Fibroblast of lung (primary cell): ENCODE measurements at places on chromosomes 2 and 18.
A peak's percentile ranks its signal among the peaks of the same experiment; 100 is the strongest.

DNA sequence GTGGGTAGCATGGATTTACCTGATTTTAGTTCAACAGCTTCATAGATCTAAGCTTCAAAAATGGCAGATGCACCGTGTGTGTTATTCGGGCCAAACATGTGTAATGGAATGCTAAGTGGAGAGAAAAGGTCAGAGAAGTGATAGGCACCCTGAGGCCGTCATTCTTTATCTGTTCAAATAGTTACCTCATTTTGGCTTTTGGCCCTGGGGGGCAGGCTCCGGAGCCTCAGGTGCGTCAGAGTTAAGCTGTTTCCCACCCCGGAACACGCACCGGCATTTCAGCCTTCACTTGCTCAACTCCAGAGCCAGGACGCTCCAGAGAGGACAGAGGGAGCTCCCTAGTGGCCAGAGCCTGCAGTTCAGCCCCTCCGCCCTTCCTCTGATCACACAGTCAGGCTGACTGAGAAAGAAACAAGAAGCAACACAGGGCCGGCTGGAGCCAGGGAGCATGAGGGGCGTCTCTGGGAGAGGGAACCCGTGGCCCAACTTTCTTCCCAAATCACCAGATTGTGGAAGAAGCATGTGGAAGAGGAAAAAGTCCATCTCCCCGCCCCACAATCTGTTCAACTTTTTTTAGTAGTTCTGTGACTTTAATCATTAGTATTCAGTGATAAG lies 135.2 kb upstream of the EPC2 start:
- no peaks in the 10 kb centered on the region for H3K36me3 ChIP-seq
- DNase-seq: peak; percentile 80
- H3K27me3 ChIP-seq: no peaks in the 10 kb centered on the region
- no peak overlapping the region for H3K27ac ChIP-seq

DNA sequence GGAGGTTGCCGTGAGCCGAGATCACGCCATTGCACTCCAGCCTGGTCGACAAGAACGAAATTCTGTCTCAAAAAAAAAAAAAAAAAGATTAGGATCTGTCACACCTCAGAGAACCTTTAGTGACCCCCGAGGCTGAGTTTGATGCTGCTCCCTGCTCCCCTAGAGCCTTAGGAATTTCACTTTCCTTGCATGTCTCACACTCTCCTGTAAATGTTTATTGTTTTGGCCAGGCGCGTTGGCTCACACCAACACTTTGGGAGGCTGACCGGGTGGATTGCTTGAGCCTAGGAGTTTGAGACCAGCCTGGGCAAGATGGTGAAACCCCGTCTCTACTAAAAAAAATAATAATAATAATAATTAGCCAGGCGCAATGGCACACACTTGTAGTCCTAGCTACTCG lies 31.5 kb downstream of the SRSF7 start:
- H3K27ac ChIP-seq: no peak overlapping the region
- DNase-seq: no peak
- H3K4me3 ChIP-seq: no peak overlapping the region

DNA sequence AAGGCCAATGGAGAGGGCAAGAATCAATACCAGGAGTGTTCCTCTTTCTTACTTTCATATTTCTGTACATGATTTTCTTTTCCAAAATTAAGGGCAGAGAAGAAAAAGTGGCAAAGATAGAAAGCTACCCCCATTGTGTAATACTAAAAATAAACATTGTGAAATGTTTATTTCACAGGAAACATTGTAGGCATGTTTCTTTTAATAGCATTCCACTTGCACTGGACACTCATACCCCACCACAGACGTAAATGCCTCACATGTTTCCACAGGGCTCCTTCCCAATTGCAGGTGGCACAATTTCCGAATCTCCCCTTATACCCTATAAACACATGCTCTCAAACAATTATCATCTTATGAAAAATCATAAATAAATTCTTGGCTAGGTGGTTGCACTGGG lies 645.1 kb upstream of the SETBP1 start:
- no peaks in the 10 kb centered on the region for H3K27me3 ChIP-seq
- no peak for DNase-seq
- H3K27ac ChIP-seq: no peak overlapping the region

- H3K36me3 ChIP-seq: no peaks in the 10 kb centered on the region
- H3K27ac ChIP-seq: no peak overlapping the region
- DNase-seq: no peak
- no peaks in the 10 kb centered on the region for H3K4me1 ChIP-seq
- no peak overlapping the region for H3K4me3 ChIP-seq
These were observed 216.3 kb downstream of the RNF144A start for GRCh38 chr2:7133521-7133920.

GRCh38 chr2:236768393-236769140 lies 198.9 kb downstream of the ACKR3 start:
- H3K36me3 ChIP-seq: no peaks in the 10 kb centered on the region
- H3K27me3 ChIP-seq: no peaks in the 10 kb centered on the region
- peaks cover 3% of the 10 kb centered on the region for H3K4me1 ChIP-seq
- H3K27ac ChIP-seq: no peak overlapping the region
- H3K4me3 ChIP-seq: no peak overlapping the region

- no peak overlapping the region for H3K27ac ChIP-seq
- H3K36me3 ChIP-seq: no peaks in the 10 kb centered on the region
- no peak for DNase-seq
- H3K4me1 ChIP-seq: no peaks in the 10 kb centered on the region
- H3K27me3 ChIP-seq: no peaks in the 10 kb centered on the region
- no peak overlapping the region for H3K4me3 ChIP-seq
These were observed 1740.2 kb upstream of the CELF4 start for GRCh38 chr18:39305766-39306165.

DNA sequence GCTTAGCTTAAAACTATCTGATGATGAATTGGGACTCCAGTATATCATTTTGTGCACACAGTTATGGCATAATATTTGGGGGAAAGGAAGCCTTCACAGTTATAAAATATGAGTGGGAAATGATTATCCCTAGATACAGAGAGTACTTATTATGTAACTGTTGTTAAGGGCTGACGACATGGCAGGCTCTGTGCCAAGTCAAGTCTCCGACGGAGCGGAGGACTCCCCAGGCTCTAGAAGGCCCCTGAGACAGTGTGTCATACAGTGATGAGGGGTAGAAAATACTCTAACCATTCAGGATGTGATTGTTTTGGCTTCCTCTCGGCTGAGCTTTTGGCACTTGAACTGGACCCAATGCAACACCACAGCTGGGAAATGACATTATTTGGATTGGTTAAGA lies 211.8 kb downstream of the SLC8A1 start:
- peak overlapping the region; percentile 77 for H3K27ac ChIP-seq
- H3K4me3 ChIP-seq: no peak overlapping the region
- H3K27me3 ChIP-seq: no peaks in the 10 kb centered on the region
- H3K4me1 ChIP-seq: peaks cover 18% of the 10 kb centered on the region
- peak; percentile 96 for DNase-seq
- H3K36me3 ChIP-seq: no peaks in the 10 kb centered on the region

DNA sequence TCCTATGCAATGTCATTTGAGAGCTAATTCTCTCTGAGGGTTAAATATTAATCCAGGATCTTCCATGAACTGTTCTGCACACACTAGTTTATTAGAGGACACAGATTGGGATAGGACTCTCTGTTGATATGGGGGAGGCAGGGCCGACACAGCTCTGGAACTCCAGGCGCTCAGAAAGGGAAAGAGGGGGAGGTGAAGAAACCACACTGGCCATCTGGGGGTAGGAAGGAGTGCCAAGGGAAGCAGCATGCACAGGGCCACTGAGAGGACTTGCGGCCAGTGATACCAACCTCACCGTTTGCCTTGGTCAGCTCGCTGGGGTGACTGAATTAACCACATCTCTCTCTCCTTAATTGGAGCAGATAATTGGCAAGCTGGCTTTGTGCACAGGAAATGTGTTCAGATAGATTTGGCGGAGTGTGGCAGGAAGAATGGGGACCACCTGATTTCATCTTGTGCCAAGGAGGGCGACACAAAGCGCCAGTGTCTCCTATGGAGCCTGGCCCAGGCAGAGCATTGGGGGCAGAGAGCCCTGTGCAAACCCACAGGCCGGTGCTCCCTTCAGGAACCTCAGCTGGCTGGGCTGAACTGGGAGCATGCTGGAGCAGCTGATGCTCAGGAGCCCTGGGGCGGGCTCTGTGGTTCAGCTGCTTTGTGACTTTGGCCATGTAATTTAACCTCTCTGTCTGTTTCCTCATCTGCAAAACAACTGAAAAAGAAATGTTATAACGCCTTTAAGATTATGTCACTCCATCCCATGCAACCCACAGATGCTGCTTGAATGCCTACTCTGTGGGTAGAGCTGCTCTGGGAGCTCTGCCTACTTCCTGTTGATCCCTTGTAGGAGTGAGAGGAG lies 114.7 kb upstream of the STON1 start:
- no peak overlapping the region for H3K4me3 ChIP-seq
- no peaks in the 10 kb centered on the region for H3K36me3 ChIP-seq
- DNase-seq: peak; percentile 10
- no peaks in the 10 kb centered on the region for H3K27me3 ChIP-seq

- H3K4me1 ChIP-seq: no peaks in the 10 kb centered on the region
- H3K4me3 ChIP-seq: no peak overlapping the region
- H3K27me3 ChIP-seq: no peaks in the 10 kb centered on the region
- no peak overlapping the region for H3K27ac ChIP-seq
- no peak for DNase-seq
These were observed 219.3 kb downstream of the TTC32 start for GRCh38 chr2:19682493-19682892.

DNA sequence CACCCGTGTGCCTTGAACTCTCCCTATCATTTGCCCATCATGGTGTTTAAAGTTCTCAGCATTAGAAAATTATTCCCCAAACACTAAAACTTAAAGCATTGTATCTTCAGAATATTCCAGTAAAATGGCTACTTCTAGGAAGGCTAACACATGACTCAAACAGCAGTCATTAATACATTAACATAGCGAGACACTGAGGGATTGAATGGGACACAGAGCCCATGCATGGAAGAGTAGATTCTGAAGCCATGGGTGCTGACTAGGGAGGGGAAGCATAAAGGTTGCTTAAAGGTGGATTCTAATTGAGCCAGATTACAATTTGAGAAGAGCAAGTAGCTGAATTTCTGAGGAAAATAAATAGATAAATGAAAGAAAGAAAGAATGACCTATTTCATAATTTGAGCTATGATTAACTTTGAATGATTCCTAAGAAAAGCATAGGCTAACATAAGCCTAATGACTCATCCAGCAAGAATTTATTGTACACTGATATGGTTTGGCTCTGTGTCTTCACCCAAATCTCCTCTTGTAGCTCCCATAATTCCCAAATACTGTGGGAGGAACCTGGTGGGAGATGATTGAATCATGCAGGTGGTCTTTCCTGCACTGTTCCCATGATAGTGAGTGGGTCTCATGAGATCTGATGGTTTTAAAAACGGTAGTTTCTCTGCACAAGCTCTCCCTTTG lies 79.8 kb upstream of the PIK3C3 start:
- no peaks in the 10 kb centered on the region for H3K4me1 ChIP-seq
- H3K4me3 ChIP-seq: no peak overlapping the region
- DNase-seq: peak; percentile 64
- H3K27ac ChIP-seq: no peak overlapping the region
- no peaks in the 10 kb centered on the region for H3K36me3 ChIP-seq

DNA sequence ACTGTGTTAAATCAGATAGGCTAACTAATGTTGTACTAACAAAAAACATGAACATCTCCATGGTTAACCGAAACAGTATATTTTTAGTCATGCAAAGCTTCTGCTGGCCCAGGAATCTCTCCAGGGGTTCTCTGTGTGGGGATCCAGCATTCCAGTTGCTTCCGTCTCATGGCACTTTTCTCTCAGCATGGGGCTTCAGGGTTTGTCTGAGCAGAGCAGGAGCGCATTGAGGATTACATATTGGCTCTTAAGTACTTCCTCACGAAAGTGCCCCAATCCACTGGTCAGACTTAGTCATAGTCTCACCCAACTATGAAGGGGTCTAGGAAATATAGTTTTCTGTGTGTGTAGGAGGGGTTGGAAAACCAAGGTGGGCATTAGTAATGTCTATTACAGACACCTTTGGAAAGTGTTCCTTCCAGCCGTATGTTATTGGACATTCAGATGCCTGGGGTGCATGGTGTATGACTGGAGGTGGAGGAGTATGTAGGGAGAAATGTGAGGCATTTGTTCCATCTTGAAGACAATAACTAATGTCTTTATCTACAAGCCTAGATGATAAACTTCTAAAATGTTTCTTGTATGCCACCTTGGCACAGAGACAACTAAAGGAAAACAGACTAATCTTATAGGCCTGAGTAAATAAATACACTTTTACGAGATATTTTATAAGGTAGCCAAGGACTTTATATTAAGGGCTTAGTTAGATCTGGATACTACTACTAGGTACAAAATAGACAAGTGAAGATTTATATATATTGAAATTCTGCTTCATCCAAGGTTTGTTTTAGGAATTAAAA lies 123.8 kb upstream of the ZEB2 start:
- no peak overlapping the region for H3K27ac ChIP-seq
- no peak for DNase-seq
- peaks cover 3% of the 10 kb centered on the region for H3K4me1 ChIP-seq
- H3K36me3 ChIP-seq: no peaks in the 10 kb centered on the region
- no peak overlapping the region for H3K4me3 ChIP-seq

DNA sequence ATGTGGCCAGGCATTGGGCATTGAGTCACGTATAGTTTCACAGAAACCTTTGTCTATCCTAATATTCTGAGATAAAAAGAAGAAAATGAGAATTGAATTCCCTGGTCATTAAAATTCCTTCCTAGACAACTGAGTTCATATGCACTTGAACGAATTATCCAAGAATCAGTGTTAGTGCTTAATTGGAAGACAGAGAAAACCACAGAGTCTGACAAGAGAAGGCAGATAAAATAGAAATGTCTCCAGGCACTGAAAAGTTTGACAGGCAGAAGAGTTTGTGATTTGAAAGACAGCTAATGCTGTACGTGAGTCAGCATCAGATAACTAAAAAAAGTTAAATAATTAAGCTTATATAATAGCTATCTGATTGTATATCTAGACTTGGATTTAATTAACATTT lies 47.7 kb upstream of the TRIB2 start:
- no peak for DNase-seq
- H3K36me3 ChIP-seq: no peaks in the 10 kb centered on the region
- no peak overlapping the region for H3K27ac ChIP-seq
- H3K4me3 ChIP-seq: no peak overlapping the region
- H3K27me3 ChIP-seq: no peaks in the 10 kb centered on the region
- H3K4me1 ChIP-seq: no peaks in the 10 kb centered on the region
